NCI-H2171 (cell line): ENCODE measurements at places on chromosomes 16 and 17.

GRCh38 chr17:80034791-80035686 is 633 bp downstream of the TBC1D16 start:
- no peak for DNase-seq

DNA sequence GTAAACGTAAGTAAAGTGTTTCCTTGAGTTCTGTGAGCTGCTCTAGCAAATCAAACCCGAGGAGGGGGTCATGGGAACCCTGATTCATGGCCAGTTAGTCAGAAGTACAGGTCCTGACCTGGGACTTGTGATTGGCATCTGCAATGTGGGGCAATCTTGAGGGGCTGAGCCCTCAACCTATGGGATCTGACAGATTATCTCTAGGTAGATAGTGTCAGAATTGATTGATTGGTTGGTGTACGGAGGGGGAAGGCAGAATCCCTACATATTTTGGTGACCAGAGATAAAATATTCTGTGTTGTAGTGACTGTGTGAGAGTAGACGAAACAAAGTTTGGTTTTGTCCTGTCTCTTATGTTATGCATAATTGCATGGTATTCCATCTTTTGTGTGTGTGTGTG is 100.5 kb upstream of the NETO2 start:
- DNase-seq = no peak

GRCh38 chr16:86354641-86355513 is 155.4 kb upstream of the FOXF1 start:
- no peak for DNase-seq

- no peak for DNase-seq
Measured at GRCh38 chr16:54347961-54348360, 61.4 kb upstream of the IRX3 start.

- DNase-seq = no peak
Measured at GRCh38 chr17:81924557-81925532, 2.7 kb downstream of the MAFG start.

GRCh38 chr17:17836818-17837379 is at the start of gene SREBF1:
SREBF1 (minus strand) TSS chr17:17836986; CDS start chr17:17836817, 169 bp downstream.
- DNase-seq = peak; percentile 47

DNA sequence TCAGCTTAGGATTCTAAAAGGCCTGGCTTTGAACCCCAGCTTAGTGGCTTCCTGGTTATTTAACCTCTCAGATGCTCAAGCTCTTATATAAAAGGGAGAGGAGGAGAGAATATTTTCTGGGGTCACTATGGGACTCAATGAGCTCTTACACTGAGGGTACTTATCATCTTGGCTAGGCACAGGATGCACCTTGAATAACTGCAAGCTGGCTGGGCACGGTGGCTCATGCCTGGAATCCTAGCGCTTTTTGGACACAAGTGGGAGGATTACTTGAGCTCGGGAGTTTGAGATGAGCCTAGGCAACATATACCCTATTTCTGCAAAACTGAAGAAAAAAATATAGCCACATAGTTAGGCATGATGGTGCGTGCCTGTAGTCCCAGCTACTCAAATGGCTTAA is 665.3 kb upstream of the RBFOX1 start:
- DNase-seq = no peak

GRCh38 chr17:76492989-76493501 is 8.2 kb downstream of the RHBDF2 start:
- no peak for DNase-seq

GRCh38 chr16:27491894-27492587 is 57.7 kb downstream of the GTF3C1 start:
- no peak for DNase-seq

DNA sequence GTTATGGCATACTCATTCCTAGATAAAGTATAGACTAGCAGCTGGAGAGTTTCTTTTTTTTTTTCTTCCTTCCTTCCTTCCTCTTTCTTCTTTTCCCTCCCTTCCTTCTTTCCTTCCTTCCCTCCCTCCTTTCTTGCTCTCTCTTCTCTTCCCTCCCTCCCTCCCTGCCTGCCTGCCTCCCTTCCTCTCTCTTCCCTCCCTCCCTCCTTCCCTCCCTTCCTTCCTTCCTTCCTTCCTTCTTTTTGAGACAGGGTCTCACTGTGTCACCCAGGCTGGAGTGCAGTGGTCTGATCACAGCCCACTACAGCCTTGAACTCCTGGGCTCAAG is 7.0 kb upstream of the SNTB2 start:
- DNase-seq = no peak

GRCh38 chr16:471353-472198 is 46.1 kb downstream of the RAB11FIP3 start:
- DNase-seq = no peak

- DNase-seq = no peak
Measured at GRCh38 chr16:72134507-72134906, 37.4 kb downstream of the PMFBP1 start.

DNA sequence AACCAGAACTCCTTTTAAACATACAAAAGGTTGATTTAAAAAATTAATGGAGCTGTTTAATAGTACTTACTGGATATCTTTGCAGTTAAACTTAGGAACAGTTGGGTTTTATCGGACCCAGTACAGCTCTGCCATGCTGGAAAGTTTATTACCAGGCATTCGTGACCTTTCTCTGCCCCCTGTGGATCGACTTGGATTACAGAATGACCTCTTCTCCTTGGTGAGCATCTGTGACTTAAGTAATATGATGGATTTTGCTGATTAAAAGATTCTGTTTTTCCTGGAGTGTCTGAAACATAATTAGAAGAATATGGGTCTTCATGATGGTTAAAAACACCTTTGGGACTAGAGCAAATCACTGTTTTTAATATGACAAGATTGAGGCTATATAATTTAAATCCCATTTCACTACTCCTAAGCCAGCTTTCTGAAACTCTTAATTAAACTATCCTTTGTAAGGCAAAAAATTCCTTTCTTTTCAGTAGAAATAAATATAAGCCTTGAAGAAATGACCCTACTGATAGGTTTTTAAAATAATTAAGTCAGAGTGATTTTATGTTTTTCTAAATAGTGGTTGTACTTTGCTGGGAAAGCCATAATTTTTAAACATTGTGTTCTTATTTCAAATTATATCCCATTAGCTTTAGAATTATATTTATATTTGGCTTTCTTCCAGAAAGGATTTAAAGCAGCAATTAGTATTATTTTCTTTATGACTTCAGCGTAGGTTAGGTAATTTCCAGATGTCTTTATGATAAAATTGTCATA is 45.7 kb upstream of the KPNB1 start:
- peak; percentile 13 for DNase-seq

DNA sequence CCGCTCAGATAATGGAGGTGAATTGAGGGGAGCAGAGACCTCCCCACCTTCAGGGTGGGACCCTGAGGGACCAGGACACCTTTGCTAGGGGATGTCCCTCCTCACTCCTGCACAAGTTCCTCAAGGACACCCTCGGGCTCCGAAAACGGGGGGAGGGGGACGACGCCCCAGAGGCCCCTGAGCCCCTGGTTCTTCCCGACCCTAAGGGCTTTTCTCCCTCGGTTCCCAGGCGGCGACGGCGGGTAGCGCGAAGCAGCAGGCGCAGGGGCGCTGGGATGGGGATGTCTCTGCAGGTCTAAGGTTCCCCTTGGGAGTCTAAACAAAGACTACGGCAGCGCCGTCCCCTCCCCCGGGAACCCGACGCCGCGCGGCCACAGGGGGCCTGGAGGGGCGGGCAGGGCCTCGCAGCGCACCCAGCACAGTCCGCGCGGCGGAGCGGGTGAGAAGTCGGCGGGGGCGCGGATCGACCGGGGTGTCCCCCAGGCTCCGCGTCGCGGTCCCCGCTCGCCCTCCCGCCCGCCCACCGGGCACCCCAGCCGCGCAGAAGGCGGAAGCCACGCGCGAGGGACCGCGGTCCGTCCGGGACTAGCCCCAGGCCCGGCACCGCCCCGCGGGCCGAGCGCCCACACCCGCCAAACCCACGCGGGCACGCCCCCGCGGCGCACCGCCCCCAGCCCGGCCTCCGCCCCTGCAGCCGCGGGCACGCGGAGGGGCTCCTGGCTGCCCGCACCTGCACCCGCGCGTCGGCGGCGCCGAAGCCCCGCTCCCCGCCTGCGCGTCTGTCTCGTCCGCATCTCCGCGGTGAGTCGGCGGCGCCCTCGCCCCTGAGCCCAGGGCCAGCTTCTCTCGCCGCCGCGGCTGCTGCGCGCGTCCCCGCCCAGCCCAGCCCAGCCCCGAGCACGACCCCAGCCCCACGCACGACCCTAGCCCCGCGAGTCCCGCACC is 36.7 kb upstream of the NDRG4 start:
- DNase-seq = peak; percentile 75

- DNase-seq = no peak
Measured at GRCh38 chr17:5418858-5419355, 555 bp downstream of the NUP88 start.

DNA sequence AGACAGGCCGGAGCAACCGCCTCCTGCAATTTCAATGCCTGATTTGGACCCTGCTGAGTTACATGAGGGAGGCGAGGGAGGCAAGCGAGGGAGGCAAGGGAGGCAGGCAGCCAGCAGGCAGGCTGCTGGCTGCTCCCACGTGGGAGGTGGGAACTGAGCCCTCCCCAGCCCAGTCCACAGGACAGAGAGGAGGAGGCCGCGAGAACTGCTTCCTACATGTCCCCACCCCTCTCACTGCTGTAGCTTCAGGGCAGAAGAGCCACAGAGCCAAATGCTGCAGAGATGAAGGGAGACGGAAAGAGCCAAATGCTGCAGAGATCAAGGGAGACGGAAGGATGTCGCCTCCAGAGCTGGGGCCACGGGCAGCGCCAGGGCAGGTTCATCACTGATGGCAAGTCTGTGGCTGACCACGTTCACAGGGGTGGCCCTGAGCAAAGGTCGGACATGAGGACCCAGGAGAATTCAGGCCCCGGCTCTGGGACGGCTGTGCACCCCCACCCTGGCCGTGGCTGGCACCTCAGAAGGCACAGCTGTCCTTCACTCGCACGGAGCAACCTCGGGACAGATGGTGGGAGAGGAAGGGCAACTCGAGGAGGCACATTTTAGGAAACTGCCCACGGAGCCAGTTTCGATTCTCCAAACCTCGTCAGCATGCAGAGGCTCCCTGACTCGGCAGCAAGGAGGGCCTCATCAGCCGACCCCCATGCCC is 21.5 kb downstream of the RPH3AL start:
- DNase-seq = no peak

DNA sequence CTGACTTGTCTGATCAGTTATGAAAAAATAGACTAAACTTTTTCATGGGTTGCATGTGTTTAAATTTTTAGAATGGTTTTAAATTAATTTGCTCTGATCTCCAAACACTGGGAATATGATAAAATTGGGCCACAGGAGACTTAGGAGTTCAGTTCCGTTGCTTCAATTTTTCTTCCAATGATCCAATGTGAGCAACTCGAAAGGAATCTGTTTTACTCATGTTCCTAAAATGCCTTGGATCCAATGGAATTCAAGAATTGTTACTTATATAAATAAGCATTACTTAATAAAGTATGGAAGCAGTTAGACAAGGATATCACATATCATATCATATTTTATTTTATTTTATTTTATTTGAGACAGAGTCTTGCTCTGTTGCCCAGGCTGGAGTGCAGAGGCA is 56.0 kb upstream of the NACA2 start:
- DNase-seq = no peak

DNA sequence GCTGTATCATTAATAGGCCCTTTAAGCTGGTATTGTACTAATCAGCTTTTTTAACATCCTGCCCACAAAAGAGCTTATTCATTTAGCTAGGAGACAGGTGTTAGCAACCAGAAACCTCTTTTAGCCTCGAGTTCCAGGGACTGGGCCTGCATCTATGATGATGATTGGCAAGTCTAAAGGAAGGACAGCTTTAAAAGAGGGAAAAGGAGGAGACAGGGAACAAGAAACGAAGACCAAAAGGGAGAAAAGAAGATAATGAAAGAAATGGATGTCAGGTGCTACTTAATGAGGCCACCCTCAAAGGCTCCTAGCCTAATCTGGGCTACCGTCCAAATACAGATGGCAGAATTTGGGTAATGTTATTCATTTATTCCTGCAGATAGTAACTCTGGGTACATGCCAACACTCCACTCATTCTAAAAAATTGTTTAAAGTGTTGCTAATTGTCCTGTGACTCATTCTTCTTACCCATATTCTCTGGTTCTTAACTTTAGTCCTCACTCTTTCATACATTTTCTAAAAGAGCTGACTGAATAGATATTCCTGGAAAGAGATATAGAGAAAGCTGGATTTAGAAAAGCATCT is 18.7 kb upstream of the RFFL start:
- DNase-seq = peak; percentile 40

DNA sequence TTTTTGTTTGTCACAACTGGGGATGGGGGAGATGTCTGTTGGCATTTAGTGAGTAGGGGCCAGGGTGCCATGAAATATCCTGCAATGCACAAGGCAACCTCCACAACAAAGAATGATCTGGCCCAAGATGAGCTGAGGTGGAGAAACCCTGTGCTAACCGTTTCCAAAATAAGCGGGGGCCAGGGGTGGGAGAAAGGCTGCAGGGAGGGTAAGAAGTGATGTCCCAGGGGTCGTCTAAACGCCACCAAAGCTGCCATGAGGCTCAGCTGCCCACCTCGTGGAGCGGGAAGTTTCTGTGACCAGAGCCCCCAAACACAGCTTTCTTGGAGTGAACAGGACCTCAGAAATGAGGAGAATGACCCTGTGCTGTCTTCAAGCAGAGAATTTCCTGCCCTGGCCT is 76.5 kb upstream of the CDH5 start:
- DNase-seq = no peak

- DNase-seq = no peak
Measured at GRCh38 chr17:62627904-62628633, 599 bp downstream of the MRC2 start.

DNA sequence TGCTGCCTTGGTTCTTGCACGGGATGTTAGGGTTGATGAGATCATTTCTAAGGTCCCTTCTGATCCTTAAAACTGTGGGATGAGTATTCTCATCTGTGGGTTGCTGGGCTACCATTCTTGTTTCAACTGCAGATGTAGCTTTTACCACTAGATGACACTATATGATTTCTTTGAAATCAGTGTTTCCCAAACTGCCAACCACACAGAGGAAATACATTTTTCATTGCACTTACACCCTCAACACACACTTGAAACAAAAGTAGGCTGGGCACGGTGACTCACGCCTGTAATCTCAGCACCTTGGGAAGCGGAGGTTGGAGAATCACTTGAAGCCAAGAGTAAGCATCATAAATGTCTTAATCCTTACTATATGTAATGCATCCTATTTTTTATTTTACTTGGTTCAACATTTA is 15.3 kb downstream of the LCMT1 start:
- no peak for DNase-seq
